ENCODE measurements at places on chromosomes 2 and 18.

GRCh38 chr2:45647986-45648520 lies 3.4 kb upstream of the PRKCE start:
- no peak for DNase-seq

GRCh38 chr2:157480182-157480961 lies 36.5 kb upstream of the CYTIP start:
- no peak for DNase-seq

- DNase-seq, result no peak
Measured at GRCh38 chr2:46878886-46879285, 36.7 kb downstream of the MCFD2 start.

DNA sequence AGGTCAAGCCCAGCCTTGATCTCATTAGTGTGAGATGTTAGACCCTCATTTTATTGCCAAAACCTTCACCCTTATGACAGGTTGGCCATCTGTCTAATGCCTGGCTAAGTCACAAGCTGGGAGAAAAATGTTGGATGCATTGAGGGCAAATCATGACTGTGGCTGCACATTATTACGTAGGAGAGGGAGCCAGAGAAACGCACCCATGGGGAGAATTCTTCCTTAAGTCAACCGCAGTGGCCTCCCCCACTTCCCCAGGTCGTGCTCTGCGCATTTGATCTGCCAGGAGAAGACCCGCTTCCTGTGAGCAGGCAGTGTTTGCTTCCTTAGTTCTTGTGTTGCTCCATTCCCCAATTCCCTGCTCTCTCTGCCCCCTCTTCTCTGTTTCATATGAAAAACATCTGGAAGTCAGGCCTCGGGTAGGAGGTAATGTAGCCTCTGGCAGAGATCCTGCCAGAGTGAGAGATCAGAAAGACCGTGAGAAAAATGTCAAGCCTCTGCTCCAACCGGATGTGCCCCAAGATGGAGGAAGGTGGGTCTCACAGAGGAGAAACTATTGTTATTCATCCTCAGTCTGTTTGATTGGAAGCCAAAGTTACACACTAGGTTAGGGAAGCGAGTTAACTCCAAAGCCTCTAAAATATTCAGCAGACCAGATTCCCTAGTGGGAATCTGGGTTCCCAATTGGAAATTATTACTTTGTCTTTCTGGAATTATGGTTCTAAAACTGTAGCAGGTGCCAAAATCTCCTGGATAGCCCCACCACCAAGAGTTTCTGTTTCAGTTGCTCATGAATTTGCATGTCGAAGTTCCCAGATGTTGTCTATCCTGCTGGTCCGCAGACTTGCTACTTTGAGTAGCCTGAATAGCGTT lies 144.3 kb upstream of the PELI1 start:
- DNase-seq, result no peak

DNA sequence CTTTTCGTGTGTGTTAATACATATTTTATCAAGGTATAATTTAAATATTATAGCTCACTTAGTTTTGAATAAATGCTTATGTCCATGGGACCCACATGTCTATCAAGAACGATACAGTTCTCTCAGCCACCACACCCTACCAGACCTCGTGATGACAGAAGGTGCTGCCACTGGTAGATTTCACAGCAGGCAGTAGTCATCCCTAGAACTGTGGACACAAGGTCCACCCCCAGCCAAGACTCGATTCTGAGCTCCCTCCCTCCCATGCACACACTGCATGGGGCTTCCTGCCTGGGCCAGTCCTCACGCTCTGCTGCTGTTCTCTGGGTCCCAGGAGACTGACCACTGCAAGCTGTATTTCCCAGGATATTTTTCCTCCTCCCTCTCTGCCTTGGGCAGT lies 26.5 kb upstream of the CREB1 start:
- no peak for DNase-seq

DNA sequence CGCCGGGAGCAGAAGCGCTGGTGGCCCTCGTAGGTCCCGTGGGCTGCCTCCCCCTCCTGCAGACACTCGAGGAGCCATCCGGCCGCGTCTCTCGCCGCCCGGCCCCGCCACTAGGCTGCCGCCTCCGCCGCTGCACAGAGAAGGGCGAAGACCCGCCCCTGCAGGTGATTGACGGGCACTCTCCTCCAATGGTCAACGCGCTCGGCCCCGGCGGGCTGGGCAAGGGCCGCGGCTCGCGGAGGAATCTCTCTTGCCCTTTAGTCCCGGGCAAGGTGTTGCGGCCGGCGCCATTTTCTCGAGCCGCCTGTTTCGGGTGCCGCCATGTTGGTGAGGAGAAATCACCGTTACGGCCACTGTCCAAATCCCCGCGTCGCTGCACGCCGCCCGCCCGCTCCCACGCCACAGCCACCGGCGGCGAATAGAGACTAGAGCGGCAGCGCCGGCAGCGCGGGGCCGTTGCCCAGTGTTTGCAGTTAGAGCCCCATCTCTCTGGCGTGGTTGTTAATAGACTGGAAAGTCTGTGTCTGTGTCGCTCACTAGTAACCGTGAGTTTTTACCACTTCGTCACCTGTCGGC lies at the start of gene ZC3H6:
Gene ZC3H6, plus strand, starts transcription at position 287 of the 576 bp plus-strand sequence. CDS start 398 bp downstream, outside the sequence.
- DNase-seq, result peak; percentile 99

Measured in T-helper 9 cell (primary cell).